Panc1 (cell line): ENCODE measurements at places on chromosomes 3 and 15.
A peak's percentile ranks its signal among the peaks of the same experiment; 100 is the strongest.

- DNase-seq: no peak
Observed at GRCh38 chr3:36774052-36774451, 9.7 kb upstream of the DCLK3 start.

DNA sequence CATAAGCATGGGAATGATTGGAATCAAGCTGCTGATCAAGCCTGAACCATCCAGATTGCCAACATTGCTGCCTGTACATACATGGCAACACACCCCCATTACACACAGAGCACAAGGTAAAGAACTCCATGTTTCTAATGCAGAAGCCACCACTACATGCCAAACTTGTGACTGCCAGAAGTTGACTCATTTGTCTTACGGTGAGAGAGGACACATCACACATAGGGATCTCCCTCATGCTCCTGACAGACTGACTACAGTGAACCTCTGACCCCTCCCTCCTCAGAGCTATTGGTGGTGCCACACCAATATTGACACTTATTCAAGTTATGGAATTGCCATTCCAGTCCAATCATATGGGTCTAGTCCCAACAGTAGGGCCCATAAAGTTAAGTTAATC, 42.3 kb downstream of the EFHB start:
- DNase-seq: no peak

DNA sequence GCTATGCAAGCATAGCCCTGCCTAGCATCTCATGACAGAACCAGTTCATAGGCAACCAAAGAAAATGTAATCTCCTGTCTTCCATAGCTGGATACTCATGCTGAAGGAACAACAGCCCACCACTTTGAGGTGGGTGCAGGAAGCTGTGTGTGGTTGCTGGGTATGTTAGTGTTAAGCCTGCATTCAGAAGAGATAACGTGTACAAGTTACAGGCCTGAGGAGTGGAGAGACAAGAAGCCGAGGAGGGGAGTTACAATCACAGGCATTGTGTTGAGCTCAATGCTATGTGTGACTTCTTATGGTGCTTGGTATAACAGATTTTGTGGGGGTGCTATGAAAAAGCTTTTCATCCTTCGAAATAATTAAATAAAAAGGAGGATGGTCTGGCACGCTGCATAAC, 42.8 kb upstream of the SECISBP2L start:
- no peak for DNase-seq

- no peak for DNase-seq
Observed at GRCh38 chr3:134937256-134938028, 142.4 kb downstream of the EPHB1 start.

DNA sequence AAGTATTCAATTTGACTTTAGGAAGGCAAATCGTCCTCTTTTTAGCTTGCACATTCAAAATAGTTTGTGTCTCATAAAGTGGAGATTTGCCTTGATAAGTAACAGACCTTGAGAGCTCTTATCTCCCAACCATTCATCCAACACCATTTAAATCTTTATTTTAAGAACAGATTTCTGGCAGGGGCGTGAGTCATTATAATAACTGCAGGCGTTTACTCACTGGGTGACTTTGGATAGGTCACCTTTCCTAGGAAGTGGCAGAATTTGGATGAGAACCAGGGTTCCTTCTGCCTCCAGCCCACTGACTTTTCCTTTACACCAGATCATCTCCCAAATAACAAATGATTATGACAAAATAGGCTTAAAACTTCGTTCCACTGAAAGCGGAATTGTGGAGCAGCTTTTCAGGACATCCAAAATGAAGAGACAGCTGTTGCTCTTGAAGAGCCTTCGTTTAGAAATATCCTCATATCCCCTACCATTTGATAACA, 5.0 kb downstream of the LMCD1 start:
- DNase-seq: no peak

DNA sequence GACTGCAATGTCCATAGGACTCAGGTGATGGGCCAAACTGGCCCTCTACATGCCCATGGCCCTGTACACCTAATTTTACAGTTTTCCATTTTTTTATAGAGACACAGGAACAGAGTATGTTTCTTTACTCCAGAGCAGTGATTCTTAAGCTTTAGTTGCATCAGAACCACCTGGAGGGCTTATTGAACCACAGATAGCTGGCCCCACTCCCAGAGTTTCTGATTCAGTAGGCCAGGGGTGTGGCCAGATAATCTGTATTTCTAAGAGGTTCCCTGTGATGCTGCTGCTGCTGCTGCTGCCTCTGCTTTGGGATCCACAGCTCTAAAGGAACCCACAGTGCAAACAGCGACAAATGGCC, 5.1 kb downstream of the RBP1 start:
- DNase-seq: no peak

- no peak for DNase-seq
Observed at GRCh38 chr3:73452729-73453128, 172.0 kb downstream of the PDZRN3 start.

- no peak for DNase-seq
Observed at GRCh38 chr15:90060797-90061196, 41.5 kb downstream of the IDH2 start.

DNA sequence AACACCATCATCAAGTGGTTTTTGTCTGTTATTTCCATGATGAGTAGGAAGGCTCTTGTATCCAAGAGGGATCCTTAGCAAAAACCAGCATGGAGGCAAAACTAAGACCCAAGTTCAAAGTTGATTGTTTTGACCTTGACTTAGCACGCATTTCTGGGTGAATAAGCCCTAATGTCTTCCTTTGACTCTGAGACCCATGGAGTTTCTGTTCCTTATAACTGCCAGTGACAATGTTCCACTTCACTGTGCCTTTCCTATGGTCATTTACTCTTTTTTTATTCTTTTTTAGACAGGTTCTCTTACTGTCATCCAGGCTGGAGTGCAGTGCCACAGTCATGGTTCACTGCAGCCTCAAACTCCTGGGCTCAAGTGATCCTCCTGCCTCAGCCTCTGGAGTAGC, 118.2 kb upstream of the MRPL3 start:
- no peak for DNase-seq

DNA sequence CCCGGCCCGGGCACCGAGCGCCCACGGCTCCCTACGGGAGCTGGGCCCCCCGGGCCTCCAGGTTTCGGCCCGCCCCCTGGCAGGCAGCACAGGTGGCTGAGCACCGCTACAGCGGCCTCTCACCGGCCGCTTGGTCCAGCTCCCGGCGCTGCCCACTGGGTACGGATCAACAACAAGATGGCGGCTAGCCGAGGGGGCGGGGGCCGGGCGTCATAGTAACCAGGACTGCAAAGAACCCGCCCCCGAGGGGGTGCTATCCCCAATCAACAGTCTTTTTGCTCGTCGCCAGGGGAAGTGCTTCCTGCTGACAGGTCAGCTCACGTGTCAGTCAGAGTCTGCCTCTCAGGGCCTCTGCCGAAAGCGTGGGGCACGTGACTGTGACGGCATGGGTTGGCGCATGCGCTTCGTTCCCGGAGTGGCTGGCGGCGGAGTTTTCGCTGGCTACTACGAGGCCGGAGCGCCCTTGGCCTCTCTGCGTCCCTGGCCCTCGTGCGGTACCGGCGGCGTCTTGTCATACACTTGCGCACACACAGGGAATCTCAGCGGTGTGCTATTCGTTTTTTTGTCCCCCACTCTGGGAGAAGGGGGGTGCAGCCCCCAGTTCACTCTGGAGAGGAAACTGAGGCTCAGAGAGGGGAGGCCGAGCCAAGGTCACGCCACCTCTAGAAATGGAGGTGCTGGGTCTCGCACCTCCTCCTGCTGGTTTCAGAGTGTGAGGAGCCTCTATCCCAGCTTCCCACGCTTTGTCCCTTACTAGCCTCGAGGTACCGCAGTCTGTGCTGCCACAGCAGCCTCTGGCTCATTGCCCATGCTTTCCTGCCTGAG, at the start of gene IP6K1:
TSS of gene IP6K1 (minus strand) at position 186 of the 825 bp plus-strand sequence. CDS start 38,502 bp downstream, outside the sequence.
- peak; percentile 94 for DNase-seq

DNA sequence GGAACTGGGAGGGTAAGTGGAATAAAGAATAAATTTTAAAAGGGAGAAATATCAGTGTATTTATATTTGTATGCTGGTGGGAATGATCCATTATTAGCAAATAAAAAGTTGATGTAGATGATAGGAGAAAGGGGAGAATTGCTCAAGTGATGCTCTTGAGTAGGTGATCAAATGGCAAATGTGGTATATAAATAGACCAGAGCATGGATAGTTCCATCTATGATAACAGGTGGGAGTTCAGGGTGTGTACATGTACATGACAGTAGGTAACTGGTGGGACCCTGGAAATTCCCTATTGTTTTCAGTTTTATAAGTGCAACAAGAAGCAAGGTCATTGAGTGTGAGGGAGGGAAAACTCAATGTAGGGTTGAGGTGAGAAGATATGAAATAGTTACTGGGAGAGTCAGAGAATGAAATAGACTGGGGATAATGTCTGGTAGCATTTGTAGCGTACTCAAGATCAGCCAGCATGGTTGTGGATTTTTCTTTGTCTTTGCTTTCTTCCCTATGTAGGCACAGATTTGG, 31.3 kb upstream of the EBLN2 start:
- DNase-seq: no peak

DNA sequence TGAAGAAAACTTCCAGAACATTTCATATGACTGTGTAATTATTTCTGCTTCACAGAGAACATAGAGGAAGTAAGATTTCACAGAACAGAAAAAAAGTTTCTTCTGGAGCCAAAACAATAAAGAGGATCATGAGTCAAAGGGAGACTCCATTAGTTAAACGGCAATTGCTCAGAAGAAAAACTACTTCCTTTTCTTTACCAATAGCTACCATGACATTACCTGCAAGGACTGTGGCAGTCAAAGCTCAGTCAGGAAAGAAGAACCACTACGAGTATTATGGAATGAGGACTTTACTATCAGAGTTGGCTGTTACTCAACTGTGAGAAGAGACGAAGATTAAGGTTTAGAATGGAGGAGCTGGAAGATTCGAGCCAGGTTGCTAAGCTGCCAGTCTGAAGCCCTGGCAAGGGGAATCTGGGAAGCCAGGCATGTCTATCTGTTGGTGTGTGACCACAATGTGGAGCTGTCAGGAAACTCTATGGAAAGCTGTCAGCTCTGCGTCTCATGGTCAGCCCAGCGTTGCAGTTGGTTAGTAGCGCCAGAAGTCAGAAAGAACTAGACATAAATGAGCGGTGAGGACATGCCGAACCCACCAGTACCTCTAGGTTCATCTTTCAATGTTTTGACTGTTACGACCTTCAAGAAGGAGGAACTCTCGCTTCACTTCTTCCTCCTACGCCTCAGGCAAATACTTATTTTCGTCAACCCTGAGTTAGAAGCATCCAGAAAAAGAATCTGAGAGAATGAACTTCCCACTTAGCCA, 604.3 kb downstream of the FGF12 start:
- DNase-seq: no peak

DNA sequence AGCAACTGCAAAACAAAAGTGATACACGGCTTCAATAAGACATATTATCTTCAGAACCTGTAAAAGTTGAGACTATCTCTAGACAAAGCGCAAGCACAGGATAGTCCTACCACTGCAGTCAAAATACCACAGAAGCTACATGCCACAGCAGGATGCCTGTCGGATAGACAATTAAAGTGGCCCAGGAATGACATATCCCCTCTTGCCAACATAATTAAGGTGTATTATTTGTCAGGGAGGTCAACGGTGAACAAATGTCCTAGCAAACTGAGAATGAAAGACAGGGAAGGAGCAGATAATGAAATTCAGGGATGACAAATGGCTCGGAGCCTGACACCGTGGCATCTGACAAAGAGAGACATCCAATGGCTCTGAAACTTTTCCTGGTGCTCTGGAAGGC, 185.7 kb downstream of the MECOM start:
- DNase-seq: no peak

GRCh38 chr3:131110087-131110486, 83.4 kb downstream of the NEK11 start:
- peak; percentile 15 for DNase-seq

GRCh38 chr15:67719330-67719959, 105.9 kb upstream of the SKOR1 start:
- DNase-seq: no peak

DNA sequence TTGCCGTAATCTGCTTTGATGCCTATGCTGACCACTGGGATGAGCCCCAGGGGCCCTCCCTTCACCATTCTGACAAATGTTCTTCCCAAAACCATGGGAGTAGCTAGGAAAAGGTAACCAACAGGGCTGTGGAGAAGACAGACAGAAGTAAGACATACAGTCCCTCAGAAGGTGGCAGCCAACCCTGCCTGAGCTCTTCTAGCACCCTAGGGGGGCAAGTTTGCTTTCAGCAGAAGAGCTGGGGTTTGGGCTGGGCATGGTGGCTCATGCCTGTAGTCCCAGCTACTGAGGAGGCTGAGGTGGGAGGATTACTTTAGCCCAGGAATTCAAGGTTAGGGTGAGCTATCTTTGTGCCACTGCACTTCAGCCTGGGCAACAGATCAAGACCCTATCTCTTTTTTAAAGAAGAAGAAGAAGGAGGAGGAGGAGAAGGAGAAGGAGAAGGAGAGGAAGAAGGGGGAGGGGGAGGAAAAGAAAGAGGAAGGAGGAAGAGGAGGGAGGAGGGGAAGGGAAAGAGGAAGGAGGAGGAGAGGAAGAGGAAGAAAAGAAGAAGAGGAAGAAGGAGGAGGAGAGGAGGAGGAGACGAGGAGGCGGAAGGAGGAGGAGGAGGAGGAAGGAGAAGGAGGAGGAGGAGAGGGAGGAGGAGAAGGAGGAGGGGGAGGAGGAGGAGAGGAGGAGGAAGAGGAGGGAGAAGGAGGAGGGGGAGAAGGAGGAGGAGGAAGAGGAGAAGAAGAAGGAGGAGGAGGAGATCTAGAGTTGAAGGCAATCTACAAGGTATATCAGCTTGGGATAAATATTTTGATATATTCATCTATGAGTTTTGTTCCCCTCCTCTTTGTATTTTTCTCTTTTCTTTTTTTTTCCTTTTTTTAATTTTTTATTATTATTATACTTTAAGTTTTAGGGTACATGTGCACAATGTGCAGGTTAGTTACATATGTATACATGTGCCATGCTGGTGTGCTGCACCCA, 44.9 kb upstream of the ABHD2 start:
- no peak for DNase-seq

DNA sequence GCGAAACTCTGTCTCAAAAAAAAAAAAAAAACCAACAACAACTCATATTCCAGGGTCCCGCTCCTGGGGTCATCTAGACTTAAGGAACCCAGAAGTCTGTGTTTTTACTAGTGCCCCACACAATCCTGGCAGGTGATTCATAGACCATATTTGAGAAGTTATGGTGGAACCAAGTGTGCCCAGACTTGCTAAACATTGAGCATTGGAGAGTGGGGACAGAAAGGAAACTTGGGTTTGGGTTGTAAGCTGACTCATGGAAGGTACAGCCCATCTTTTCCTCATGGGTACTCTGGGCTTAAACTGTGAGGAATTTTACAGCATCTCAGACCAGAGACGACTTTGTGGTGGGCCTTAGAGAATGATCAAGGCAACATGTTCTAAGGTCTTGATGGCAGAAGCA, 18.3 kb upstream of the IGF2BP2 start:
- DNase-seq: no peak

- no peak for DNase-seq
Observed at GRCh38 chr3:118550122-118550521, 484.5 kb downstream of the IGSF11 start.

DNA sequence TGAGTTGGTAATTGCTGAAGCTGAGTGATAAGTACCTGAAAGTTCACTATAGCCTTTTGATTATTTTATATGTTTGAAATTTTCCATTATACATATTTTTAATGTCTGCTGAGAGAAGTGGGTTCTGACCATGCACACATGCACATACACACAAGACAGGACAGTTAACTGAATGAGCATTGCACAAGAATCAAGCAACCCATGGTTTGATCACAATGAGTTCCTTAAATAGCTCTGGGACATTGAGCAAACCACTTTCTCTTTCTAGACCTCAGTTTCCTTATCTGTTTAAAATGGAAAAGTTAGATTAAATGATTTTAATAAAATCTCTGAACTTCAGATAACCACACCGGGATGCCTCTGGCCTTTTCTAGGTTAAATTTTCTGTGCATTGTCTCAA, 26.7 kb downstream of the SNTN start:
- DNase-seq: no peak
